ENCODE measurements at places on chromosomes 5 and 9.

DNA sequence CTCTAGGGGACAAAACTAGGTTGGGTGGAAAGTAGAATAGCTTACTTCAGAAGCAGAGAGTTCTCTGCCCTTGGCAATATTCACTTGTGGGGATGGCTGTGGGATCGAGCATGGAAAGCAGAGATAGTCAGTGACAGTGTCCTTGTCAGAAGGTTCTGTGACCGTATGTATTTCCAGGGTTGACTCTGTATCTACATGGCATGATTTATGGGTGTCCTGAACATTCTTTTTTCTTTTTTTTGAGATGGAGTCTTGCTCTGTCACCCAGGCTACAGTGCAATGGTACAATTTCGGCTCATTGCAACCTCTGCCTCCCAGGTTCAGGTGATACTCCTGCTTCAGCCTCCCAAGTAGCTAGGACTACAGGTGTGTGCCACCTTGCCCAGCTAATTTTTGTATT is 77.4 kb upstream of the LHFPL2 start:
- DNase-seq = no peak

DNA sequence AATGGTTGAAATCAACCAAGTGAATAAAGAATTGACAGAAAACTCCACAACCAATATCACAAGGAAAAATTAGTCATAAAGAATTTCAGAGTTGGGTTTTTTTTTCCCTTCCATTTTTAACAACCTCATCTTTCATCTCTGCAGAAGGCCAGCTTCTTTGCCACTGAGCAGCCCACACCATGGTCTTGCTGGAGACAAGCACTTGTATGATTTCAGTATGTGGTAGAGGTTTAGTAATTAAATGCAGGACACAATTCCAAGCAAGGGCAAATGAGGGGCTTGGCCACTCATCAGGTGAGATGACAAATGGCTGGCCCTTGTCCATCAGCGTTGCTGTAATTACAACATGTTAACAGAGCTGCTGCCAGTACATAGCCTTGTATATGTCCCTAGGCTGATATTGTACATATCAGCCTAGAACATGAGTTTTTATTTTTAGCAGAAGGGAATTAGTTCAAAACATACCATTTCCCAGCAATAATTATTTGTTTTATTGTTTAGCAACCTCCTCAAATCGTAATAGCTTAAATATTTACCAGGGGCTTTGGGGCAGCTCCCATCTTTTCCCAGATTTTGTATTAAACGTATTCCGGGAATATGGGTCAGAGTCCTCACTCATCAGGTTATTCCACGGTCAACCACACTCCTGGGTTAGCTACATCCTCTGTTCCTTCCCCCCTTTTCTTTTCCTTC is 5.0 kb upstream of the C9 start:
- DNase-seq = no peak

DNA sequence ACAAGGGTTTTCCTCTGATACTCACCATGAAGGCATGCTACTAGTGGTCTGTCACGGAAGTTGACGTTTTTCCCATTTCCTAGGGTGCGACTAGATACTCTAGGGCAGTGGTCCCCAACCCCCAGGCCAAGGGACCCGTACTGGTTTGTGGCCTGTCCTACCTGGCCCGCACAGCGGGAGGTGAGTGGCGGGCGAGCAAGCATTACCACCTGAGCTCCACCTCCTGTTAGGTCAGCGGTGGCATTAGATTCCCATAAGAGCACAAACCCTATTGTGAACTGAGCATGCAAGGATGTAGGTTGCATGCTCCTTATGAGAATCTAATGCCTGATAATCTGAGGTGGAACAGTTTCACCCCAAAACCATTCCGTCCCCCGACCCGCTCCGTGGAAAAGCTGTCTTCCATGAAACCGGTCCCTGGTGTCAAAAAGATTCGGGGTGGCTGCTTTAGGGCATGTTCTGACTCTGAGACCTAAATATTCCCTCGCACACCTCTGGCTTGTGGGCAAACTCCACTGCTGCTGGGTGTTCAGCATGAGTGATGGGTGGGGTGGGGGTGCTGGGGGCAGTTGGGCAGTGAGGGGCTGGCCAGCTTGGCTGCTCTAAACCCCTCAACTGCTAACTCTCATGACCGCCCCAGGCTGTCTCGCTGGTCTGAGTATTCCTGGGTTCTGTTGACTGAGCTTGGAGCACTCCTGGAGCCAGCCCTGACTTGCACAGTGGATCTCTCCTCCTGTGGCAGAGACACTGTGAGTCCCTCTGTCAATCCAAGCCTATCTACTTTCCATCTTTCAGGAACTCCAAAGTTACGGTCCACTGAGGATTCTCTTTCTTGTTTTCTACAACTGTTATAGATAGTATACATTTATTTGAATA is 78.3 kb upstream of the NEK6 start:
- DNase-seq = no peak

DNA sequence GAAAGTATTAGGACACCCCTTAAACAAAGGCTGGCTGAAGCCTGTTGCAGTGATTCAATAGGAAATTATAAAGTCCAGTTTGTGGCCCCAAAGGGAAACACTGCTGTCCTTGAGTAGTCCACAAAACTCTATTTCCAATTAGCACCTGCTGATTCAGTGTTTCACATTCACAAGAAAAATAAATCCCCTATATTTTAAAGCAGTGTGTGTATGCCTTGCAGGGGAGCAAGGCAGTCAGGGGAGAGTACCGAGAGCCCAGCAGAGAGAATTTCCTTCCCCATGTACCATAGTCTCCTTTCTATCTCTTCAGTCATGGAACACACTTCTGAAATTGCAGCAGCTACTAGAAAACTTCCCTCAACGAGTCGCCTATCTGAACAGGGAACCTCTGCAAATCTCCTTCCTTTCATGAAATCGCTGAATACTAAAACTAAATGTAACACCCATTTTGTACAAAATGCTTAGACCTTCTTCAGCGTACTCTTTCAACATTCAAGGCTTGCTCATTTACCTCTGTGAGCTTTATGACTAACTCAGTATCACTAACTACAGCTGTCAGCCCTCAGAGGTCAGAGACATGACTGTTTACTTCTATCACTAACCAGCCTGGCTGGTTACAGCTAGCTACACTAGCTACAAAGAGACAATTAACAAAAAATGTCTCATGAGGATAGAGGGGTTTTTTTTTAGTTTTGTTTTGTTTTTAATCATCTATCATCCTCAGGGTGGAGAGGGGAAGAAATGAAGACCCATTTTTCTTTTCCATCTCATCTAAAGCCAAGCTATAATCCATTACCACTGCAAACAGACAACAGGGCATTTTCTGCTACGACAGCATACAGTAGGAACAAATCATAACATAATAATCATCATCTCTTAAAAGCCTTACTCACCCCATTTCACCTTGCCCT is 188.7 kb downstream of the EBF1 start:
- no peak for DNase-seq
